Activated CD4-positive, alpha-beta T cell treated with anti-CD3 and anti-CD28 coated beads, Interleukin-2, amount 50 U/mL, for 16 hours (primary cell): ENCODE measurements at places on chromosomes 6 and 20.

DNA sequence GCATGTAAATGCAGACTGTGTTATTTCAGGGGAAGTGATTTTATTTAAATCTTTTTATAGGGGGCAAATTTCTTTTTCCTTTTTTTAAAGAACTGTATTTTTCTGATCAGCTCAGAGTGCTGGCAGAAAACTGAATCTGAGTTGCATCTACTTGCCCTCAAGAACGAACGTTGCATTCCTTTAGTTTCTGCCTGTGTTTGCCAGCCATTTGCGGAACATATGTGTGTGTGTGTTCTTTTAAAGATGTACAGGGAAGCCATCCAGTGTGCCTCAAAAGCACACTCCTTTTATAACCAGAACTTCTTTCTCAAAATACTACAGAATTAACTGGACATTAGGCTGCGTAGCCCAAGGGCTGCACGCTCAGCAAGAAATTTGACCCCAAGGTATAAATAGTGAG, 25.8 kb upstream of the INSM1 start:
- no peak for DNase-seq

DNA sequence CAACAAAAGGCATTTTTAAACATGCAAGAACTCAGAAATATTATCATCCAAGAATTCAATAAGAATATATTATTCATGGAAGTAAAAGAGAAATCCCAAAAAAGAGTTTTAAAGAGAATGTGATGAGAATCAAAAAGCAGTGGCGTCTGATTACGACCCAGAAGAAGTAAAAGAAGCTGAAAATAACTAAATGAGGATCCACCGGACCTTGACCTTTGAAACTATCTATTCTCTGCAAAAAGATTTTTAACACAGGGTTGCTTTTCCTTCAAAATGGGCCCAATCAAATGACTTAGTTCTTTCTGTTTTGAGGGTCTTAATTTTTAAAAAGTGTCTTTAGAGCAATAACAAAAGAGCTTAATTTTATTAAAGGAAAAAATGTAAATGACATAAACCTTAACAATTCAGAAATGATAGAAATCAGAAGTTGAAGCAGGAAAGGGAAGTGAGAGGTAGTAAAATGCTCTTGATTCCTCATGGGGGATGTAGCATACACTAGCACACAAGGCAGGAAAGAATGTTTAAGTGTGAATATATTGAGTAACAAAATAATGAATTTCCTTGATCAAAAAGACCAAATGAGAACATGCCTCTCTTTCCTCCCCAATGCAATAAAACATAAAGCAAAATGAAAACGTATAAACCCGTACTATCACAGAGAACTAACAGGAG, 223.1 kb upstream of the PRDM1 start:
- DNase-seq, result no peak

GRCh38 chr20:51610761-51611624, 68.5 kb upstream of the NFATC2 start:
- DNase-seq, result no peak

GRCh38 chr6:154614641-154615040, 104.2 kb upstream of the CNKSR3 start:
- no peak for DNase-seq

GRCh38 chr6:167311286-167311685, 13.6 kb upstream of the TTLL2 start:
- no peak for DNase-seq

DNA sequence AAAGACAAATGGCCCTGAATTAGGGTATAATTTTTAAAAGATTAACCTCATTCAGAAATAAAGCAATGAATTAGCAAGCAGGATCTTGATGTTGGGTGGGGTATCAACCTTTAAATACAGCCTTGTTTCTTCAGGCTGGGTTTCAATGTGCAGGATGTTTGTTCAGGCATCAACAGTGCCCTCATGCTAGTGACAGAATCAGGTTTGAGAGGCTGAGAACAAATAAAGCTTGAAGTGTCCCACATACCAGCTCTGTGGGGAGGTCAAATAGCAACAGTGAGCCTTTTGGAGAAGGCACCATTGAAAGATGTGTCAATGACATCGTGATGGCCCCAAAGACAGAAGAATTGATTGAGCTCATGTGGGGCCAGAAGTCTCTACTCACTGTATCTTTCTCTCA, 68.2 kb downstream of the MTFR2 start:
- no peak for DNase-seq

- no peak for DNase-seq
Measured at GRCh38 chr20:33576432-33577125, 85.5 kb upstream of the C20orf144 start.

GRCh38 chr20:1535420-1536175, 21.9 kb downstream of the SIRPD start:
- no peak for DNase-seq

- DNase-seq, result no peak
Measured at GRCh38 chr20:16947479-16947878, 199.3 kb downstream of the OTOR start.

DNA sequence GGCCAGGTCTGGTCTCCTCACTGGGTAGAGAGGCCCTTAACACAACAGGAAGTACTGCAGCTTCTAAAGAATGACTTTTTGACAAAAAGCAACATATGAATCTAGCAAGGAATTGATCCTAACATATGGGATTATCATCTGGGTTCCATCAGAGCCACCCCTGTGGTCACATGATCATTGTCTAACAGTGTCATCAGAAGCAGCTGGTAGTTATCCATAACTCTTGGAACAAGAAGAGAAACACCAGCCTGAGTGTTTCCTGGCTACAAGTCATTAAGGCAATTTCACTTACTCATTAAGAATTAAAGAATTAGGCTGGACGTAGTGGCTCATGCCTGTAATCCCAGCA, 219.3 kb upstream of the ARID1B start:
- no peak for DNase-seq

DNA sequence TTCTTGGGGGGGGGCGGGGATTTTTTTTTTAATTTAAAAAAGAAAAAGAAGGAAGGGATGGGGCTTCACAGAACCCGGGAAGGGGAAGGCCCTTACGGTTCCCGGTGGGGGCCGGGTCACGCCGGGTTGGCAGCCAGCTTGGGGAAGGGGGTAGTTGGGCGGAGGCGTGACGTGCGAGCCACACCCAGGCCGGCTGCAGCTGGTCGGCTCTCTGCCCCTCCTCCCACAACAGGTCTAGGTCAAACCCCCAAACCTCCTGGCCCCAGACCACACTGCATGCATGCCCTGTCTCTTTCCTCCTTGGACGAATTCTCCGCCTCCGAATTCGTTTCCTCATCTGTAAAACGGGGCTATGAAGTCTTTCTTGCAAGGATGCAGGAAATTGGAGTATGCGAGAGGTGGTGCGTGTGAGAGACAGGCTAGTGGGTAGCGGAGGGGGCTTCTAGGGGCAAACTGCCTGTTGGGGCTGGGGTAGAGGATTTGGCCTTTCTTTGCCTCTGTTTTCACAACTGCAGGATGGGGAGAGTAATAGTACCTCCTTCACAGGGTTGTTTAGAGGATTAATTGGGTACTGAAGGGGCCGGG, 828 bp downstream of the HCK start:
- no peak for DNase-seq

- no peak for DNase-seq
Measured at GRCh38 chr6:106446983-106447382, 86.5 kb downstream of the CRYBG1 start.

- DNase-seq, result peak; percentile 12
Measured at GRCh38 chr6:52020945-52021570, 66.4 kb downstream of the PKHD1 start.
